ENCODE measurements at places on chromosomes 16 and 17.

DNA sequence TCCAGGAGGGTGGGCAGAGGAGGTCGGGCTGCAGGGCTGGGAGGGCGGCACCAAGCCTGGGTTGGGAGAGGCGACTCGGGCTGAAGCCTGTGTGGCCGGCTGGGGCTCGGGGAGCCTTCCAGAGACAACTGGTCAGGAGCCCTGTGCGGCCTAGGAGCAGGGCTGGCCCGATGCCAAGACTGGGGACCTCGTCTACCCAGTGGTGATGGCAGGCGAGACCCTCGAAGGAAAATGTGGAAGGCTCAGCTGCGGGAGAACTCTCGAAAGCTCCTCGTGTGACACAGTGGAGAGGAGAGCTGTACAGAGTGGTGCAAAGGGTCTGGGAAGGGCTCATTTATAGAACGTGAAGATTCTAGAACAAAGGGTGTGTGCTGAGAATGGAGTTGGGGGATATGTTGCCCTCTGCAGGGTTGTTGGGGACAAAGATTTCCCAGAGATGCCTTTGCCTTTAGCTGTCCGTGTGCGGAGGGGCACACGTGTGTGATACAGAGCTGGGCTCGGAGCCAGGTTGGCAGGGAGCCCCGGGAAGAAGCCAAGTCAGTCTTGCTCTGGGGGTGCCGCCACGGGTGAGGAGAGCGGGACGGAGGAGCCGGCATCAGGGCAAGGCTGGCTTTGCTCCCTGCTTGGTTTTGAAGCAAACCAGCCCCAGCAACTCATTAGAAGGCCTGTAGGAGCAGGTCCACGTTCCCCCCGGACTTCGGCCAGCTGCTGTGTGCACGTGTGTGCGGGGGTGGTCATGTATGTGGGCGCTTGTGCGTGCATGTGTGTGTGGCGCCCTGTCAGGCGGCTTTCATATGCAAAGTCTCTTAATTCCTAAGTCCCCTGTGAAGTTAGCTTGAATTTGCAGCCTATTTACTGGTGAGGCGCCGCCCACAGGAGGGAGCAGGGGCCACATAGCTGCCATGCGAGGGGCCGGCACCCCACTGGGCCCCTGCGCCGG lies 132.4 kb upstream of the CHMP6 start:
- DNase-seq = peak; percentile 92

GRCh38 chr16:47028767-47029377 lies 55.4 kb upstream of the DNAJA2 start:
- DNase-seq = no peak

DNA sequence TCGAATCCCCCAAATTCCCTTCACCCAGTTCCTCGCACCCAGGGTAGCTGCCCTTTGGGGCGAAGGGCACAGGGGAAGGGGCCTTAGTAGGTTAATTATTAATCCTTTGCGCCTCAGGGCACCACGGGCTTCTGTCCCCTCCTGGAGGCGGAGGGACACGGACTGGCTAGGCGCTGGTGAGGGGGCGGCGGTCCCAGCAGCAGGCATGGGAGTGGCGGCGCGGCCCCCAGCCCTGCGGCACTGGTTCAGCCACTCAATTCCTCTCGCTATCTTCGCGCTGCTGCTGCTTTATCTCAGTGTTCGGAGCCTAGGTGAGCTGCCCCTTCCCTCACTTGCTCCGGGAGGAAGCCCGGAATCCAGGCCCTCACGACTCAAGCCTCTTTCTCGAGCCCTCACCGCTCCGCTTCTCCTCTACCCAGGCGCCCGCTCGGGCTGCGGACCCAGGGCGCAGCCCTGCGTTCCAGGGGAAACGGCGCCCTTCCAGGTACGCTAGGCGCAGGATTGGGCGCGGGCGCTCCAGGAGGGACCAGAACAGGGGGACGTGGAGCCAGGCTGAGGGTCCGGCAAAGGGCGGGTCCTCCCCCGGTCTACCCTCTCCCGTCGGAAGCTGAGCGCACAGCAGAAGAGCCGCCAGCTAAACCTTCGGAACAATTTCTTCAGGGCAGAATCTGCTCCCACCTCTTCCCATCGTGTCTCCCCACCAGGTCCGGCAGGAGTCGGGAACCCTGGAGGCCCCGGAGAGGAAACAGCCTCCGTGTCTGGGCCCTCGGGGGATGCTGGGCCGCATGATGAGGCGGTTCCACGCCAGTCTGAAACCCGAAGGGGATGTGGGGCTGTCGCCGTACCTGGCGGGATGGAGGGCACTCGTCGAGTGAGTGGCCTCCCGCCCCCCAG lies at the start of gene GLTPD2:
Gene GLTPD2 (plus strand): TSS at position 158 of the 894 bp plus-strand sequence. CDS start 48 bp downstream, at position 206.
- no peak for DNase-seq

DNA sequence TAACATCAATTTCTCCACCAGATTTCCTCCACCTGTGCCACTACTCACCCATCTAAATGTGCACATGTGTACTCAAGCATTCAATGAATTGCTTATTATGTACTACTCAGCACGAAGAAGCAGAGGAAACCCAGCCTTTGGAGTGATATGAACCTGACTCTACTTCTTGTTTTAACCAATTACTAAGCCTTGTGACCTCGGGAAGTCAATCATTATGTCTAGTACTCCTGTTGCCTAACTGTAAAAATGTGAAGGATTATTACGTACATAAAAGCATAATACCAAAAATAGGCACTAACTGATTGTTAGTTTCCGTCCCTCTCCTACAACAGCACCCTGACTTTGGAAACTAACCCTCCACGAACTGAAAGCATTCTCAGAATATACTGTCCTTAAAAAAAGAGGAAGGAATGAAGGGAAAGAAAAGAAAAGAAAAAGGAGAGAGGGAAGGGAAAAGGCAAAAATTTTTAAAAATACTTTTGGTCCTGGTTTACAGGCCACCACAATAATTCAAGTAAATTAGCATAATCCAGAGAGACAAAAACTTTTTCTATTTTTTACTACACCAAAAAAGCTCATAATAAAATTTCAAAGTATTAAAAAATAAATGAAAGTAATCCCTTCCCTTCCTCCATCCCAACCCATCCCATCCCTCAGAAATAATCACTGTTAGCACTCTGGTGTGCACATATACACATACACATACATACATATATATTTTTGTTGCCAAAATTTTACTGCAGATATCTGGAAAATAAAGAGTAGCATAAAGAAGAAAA lies 53.6 kb downstream of the KANSL1 start:
- no peak for DNase-seq

GRCh38 chr17:33390479-33391176 lies 97.5 kb upstream of the ASIC2 start:
- DNase-seq = peak; percentile 19

- no peak for DNase-seq
These were observed 1.7 kb downstream of the AOC2 start for GRCh38 chr17:42845918-42846593.

DNA sequence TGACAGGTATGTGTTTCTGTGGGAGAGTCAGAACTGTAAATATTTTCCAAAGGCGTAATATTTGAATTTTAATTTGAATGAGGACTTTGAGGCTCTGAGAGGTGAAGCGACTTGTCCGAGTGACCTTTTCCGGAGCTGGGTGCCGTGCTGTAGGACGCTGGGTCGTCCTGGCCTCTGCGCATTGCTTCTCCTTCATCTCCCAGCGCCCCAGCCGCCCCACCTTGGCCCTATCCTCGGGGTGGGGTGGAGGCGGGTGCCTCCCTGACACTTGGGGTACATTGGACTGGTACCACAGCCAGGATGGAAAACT lies 147.8 kb downstream of the SPECC1 start:
- DNase-seq = no peak

DNA sequence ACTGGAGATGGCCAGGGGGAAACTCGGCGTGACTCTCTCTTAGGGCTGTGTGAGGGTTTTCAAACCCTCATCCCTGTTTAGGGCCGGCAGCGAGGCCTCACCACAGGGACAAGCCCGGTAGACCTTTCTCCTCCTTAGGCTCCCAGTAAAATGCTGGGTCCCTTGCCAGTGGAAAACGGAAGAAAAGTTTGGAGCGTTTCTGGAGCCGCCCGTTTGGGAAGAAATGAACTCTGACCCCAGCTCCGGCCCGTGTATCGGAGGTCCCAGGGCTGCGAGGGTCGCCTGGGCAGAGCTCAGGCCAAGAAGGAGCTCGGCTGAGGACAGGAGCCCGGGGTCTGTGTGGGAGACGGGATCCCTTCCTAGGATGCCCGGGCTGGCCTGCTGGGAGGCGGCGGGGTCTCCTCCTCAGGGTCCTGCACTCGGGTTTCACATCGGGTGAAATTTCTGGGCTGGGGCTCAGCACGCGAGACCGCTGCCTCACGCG lies 23.2 kb downstream of the ZNF213 start:
- no peak for DNase-seq
